ENCODE measurements at places on chromosomes 7 and 10.
A peak's percentile ranks its signal among the peaks of the same experiment; 100 is the strongest.

DNA sequence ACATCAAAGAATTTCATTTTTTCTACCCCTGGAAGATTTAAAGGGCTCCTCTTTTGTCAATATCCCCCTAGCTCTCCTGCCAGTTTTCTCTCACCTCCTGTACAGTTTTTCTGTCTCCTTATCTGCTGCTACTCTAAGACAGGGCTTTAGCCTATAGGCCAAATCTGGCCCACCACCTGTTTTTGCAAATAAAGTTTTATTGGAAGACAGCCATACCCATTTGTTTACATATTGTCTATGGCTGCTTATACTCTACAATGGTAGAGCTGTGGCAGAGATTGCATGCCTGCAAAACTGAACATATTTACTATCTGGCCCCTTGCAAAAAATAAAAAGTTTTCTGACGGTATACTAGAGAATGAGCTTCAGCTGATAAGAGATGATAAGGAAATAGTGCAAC, 37.4 kb upstream of the GARS1 start:
- no peak overlapping the region for H3K4me3 ChIP-seq
- no peaks in the 10 kb centered on the region for H3K36me3 ChIP-seq
- no peak for DNase-seq

GRCh38 chr7:33392148-33392547, 262.8 kb downstream of the BBS9 start:
- 0 out of 2 replicates have a peak, but pooled peaks cover 6% of the 10 kb centered on the region for H3K4me1 ChIP-seq
- H3K4me3 ChIP-seq, result no peak overlapping the region
- 0 out of 2 replicates have a peak, but pooled peaks cover 5% of the 10 kb centered on the region for H3K36me3 ChIP-seq
- DNase-seq, result no peak
- no peak overlapping the region for H3K27ac ChIP-seq
- no peaks in the 10 kb centered on the region for H3K27me3 ChIP-seq

- no peak overlapping the region for H3K27ac ChIP-seq
- H3K4me3 ChIP-seq, result no peak overlapping the region
- no peaks in the 10 kb centered on the region for H3K27me3 ChIP-seq
- no peaks in the 10 kb centered on the region for H3K36me3 ChIP-seq
Observed at GRCh38 chr10:13039761-13040160, 38.2 kb upstream of the CCDC3 start.

- no peak overlapping the region for H3K27ac ChIP-seq
- H3K4me1 ChIP-seq, result no peaks in the 10 kb centered on the region
- no peaks in the 10 kb centered on the region for H3K36me3 ChIP-seq
- DNase-seq, result no peak
- H3K27me3 ChIP-seq, result no peaks in the 10 kb centered on the region
Observed at GRCh38 chr10:129568583-129569344, 101.7 kb downstream of the MGMT start.

DNA sequence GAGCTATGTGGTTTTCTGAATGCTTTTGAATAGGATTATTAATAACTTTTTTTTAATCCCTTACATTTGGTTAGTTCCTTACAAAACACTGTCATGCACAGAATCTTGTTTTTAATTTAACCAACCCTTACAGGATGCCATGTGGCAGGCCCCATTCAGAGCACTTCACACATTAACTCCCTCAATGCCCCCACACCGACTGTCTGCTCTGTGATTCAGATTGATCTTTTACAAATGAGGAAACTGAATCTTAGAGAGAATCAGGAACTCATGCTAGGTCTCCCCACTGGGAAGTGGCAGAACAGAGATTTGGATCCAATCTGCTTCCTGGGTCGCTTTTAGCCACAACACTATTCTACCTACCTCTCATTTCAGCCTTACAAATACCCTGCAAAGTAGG, 195.8 kb upstream of the NPVF start:
- DNase-seq, result no peak
- H3K4me3 ChIP-seq, result no peak overlapping the region
- no peak overlapping the region for H3K27ac ChIP-seq
- H3K27me3 ChIP-seq, result no peaks in the 10 kb centered on the region

DNA sequence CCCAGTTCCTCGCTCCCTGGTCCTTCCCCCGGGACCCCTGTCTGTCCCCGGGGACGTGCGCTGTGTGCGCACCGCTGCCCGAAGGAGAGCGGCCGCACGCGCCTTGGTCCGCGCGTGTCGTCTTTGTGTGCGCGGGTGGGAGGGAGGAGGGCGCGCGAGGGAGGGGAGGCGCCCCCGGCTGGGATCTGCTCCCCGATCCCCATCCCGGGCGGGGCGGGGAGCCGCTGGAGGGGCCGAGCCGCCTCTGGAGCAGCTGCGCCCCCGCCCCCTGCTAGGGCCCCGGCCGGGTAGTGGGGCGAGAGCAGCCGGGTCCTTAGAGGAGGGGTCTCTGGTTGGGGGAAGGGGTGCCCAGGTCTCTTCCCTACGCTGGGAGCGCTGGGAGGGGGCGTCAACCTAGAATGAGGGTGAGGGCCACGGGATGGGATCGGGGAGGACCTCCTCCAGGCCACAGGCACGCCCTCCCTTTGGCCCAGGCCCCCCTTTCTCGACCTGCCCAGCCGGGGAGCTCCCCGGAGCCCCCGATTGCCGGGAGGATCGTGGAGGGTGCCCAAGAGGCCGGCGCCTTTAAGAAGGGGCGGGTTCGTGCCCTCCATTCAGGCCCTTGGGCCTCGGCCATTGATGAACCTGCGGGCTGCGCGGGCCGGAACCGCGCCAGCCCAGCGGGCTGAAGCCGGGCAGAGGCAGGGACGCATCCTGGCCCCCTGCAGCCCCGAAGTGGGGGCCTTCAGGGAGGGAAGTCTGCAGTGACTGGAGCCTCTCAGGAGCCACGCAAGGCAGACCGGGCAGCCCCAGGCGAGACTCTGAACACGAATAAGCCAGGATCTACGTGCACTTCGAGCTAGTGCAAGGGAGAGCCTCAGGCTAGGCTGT, 678 bp downstream of the SH2B2 start:
- H3K27ac ChIP-seq, result no peak overlapping the region
- peak; percentile 76 for DNase-seq
- no peaks in the 10 kb centered on the region for H3K36me3 ChIP-seq

- no peaks in the 10 kb centered on the region for H3K36me3 ChIP-seq
- H3K27me3 ChIP-seq, result no peaks in the 10 kb centered on the region
- H3K4me3 ChIP-seq, result no peak overlapping the region
- no peak for DNase-seq
- no peak overlapping the region for H3K27ac ChIP-seq
Observed at GRCh38 chr7:103706805-103707204, 260.8 kb upstream of the SLC26A5 start.

- no peak overlapping the region for H3K27ac ChIP-seq
- no peaks in the 10 kb centered on the region for H3K36me3 ChIP-seq
- no peak overlapping the region for H3K4me3 ChIP-seq
- DNase-seq, result no peak
Observed at GRCh38 chr10:30029164-30029871, 30.1 kb downstream of the JCAD start.

GRCh38 chr10:437698-438490, 251.6 kb downstream of the DIP2C start:
- no peaks in the 10 kb centered on the region for H3K27me3 ChIP-seq
- no peak overlapping the region for H3K4me3 ChIP-seq
- no peaks in the 10 kb centered on the region for H3K4me1 ChIP-seq
- no peaks in the 10 kb centered on the region for H3K36me3 ChIP-seq

DNA sequence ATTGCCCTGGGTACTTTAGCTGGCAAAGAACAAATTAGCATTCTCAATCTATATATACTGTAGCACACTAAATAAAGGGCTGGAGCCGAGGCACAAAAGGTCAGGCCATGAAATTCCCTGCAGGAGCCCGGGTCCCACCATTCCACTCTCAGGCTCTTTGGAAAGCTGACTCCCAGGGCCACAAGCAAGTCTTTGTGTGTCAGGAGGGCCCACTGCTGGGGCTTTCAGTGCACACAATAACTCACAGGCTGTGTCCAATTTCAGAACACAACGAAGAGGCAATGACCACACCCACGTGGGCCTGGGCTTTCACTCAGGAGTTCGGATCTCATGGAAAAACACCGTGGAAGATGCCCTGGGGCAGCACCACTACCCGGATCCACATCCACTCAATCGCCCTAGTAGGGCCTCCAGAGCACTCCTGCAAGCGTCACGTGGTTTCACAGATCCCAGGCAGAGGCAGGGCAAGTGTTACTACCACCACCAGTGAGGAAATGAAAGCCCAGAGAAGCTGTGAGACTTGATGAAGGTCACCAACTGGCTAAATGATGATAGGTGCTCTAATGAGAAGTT, 60.3 kb downstream of the COBL start:
- DNase-seq, result no peak
- H3K27me3 ChIP-seq, result no peaks in the 10 kb centered on the region
- peak overlapping the region; percentile 41 for H3K27ac ChIP-seq
- peaks cover 5% of the 10 kb centered on the region for H3K4me1 ChIP-seq
- no peak overlapping the region for H3K4me3 ChIP-seq

GRCh38 chr10:94757916-94758315, 4.6 kb upstream of the CYP2C19 start:
- H3K27me3 ChIP-seq, result no peaks in the 10 kb centered on the region
- H3K27ac ChIP-seq, result no peak overlapping the region
- H3K4me3 ChIP-seq, result no peak overlapping the region

DNA sequence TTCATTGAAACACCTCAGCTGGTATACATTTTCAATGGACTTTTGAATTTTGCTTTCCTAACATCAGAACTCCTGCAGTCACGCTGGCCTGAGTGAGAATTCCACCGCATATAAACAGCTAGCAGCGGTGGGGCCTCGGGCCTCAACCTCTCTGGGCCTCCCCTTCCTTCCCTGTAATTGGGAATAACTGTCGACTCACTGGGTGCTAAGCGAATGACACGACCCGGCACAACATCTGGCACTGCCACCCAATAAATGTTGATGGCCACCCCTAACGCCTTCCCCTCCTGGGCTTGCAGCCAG, 670 bp downstream of the RCC1L start:
- H3K27me3 ChIP-seq, result no peaks in the 10 kb centered on the region
- peak overlapping the region; percentile 95 for H3K27ac ChIP-seq
- DNase-seq, result no peak

DNA sequence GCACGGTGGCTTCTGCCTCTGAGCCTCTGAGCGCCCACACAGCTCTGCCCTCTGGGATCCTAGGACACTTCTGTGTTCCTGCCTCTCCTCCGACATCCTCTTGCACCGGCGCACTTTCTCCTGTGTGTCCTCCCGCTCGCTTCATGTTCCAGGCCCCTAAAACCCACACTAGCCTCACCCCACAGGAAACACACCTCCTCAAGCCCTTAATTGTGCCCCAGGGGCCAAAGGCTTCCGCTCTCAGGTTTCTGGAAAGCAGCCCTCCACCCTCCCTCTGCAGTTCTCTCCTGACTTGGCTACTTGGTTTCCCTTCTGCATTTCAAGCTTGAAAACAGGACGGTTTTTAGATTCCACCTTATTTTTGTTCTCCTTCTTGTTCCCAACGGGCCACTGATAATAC, 7.3 kb downstream of the GFRA1 start:
- no peaks in the 10 kb centered on the region for H3K36me3 ChIP-seq
- H3K4me3 ChIP-seq, result no peak overlapping the region
- peaks cover 44% of the 10 kb centered on the region for H3K27me3 ChIP-seq
- H3K4me1 ChIP-seq, result no peaks in the 10 kb centered on the region

- H3K4me1 ChIP-seq, result peaks cover 9% of the 10 kb centered on the region
- H3K27ac ChIP-seq, result no peak overlapping the region
- H3K36me3 ChIP-seq, result peaks cover 4% of the 10 kb centered on the region
- no peaks in the 10 kb centered on the region for H3K27me3 ChIP-seq
Observed at GRCh38 chr7:25014756-25015155, 34.8 kb upstream of the OSBPL3 start.

DNA sequence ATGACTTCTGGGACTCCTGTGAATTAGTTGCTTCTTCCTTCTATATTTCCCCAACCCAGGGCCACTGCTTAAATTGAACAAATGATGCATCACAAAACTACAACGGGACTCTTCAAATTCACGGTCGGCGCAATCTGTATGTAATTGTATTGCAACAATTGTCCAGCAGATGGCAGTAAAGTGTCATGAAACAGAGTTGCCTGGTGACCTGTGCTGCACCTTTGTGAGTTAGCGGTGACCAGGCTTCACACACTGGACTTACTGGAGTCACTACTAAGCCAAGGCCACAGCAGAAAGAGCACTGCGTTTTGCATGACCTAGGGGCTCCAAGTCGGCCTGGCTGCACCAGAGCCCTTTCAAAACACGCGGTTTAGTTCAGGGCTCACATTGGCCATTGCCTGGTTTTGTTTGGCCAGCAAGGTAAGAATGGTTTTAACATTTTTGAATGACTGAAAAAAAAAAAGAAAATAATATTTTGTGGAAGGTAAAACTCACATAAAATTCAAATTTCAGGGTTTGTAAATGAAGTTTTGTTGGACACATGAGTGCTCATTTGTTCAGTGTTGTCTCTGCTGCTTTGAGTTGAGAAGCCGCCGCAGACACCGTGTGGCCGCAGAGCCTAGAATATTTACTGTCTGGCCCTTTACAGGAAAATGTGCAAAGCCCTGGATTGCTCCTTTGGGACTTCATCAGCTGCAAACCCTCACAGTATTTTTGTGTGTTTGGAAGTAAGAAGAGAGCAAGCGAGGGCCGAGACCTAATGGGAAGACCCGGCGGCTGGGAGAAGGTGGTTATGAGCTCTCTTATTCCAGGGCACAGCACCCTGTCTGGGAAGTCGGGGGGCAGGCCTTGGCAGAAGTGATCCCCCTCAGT, 23.2 kb upstream of the ZNF32 start:
- H3K27ac ChIP-seq, result no peak overlapping the region
- DNase-seq, result peak; percentile 88
- peaks cover 10% of the 10 kb centered on the region for H3K27me3 ChIP-seq

DNA sequence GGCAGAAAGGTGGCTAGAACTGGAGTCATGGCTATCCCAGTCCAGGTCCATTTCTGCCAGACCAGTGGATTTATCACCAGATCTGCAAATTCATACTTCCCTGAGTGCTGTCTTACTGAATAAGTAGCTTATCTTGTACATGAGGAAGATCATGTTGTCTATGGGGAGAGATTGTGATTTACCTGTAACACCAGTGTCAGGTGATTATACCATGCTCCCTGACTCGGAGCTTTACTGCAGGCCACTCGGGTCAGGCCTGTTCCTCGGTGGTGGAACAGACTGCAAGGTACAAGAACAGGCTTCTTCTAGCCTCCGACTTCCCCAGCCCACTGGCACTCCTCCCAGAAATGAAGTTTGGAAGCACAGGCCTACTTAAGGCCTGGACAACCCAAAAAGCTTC, 42.6 kb upstream of the DLG5 start:
- H3K4me1 ChIP-seq, result no peaks in the 10 kb centered on the region
- H3K4me3 ChIP-seq, result no peak overlapping the region
- no peaks in the 10 kb centered on the region for H3K27me3 ChIP-seq
- no peak overlapping the region for H3K27ac ChIP-seq
- DNase-seq, result no peak
- no peaks in the 10 kb centered on the region for H3K36me3 ChIP-seq

GRCh38 chr10:344582-345200, 209.4 kb downstream of the ZMYND11 start:
- no peaks in the 10 kb centered on the region for H3K36me3 ChIP-seq
- no peaks in the 10 kb centered on the region for H3K27me3 ChIP-seq
- no peaks in the 10 kb centered on the region for H3K4me1 ChIP-seq
- no peak overlapping the region for H3K27ac ChIP-seq
- H3K4me3 ChIP-seq, result no peak overlapping the region

- no peaks in the 10 kb centered on the region for H3K36me3 ChIP-seq
- no peak overlapping the region for H3K27ac ChIP-seq
- DNase-seq, result no peak
- H3K4me3 ChIP-seq, result no peak overlapping the region
- no peaks in the 10 kb centered on the region for H3K4me1 ChIP-seq
- H3K27me3 ChIP-seq, result no peaks in the 10 kb centered on the region
Observed at GRCh38 chr10:24681572-24682088, 42.1 kb downstream of the ARHGAP21 start.
